ENCODE measurements at places on chromosomes 2 and 18.

DNA sequence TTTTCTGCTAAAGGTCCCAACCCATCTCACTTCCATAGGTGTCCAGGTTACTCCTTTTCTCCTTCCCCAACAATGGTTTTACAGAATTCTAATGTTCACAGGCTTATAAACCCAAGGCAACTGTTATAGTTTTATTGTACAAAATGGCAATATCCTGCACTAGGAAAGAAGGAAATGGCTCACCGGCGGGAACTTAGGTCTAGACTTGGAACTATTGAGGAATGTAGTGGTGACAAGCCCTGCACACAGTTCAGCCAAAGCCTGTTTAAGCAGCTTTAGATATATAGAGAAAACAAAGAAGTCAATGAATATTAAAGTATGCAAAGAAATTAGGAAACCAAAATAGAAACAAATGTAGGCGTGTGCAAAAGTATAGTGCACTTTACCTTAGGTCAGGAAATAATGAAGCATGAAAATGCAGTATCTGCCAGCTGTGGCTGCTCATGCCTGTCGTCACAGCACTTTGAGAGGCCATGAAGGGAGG is 22.7 kb upstream of the KCNG3 start:
- no peak for DNase-seq

- no peak for DNase-seq
Measured at GRCh38 chr2:48715042-48715899, 40.3 kb downstream of the LHCGR start.

DNA sequence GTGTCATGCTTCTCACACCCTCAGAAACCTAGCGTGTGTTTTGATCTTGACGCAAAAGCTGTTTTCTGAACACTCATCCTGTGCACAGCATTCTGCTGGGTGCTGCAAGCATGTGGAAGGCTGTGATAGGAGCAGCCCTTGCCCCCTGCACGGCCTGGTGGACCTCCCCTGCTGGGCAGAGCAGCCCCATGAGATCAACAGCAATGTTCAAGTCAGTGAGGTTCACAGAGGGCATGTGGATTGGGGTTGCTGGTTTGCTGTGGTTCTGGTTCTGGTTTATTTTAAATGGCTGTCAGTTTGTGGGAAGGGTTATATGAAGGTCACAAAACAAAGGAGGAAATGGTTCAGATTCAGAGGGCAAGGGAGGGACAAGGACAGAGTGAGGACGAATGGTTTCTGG is 71.3 kb downstream of the SOWAHC start:
- no peak for DNase-seq

DNA sequence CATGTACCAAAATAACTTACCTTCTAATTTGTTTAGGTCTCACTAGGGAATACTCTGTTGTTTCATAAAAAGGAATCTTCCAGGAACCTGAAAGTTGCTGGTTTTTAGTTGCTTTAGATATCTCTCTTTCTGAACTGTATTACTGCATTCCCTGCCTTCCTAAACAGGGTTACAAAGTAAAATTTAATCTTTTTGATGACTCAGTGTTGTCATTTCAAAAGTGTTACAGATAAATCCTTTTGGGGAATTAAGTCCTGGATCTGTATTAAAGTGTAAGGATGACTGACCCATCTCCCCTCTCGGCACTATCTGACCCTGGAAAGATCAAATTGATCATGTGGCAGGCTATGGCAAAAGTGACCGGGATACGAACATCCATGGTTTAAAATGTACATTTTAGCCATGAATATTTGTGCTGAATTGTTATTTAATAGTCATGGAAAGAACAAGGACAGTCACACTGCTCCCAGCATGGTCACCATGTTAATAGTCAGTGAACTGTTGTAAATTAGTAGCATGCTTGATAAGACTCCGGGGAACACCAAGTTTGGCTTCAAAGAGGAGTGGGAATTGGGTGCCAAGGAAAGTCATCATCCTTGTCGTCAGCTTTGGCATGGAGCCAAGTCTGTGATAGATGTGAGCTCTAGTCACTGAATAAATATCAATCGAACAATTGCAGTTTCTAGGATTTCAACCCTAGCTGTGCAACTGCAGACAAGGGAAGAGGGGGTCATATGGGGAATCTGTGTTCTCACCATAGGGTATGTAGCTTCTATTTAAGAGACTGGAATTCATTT is 4.2 kb downstream of the PLEKHA3 start:
- DNase-seq: no peak

- no peak for DNase-seq
Measured at GRCh38 chr2:221518201-221518934, 53.7 kb downstream of the EPHA4 start.

- no peak for DNase-seq
Measured at GRCh38 chr18:45353530-45353929, 261.7 kb upstream of the SLC14A2 start.

- DNase-seq: no peak
Measured at GRCh38 chr2:176557821-176558220, 288.6 kb downstream of the MTX2 start.

GRCh38 chr2:129661935-129662334 is 317.5 kb upstream of the RAB6C start:
- DNase-seq: no peak

GRCh38 chr2:105494683-105495425 is 96.0 kb upstream of the FHL2 start:
- DNase-seq: no peak

DNA sequence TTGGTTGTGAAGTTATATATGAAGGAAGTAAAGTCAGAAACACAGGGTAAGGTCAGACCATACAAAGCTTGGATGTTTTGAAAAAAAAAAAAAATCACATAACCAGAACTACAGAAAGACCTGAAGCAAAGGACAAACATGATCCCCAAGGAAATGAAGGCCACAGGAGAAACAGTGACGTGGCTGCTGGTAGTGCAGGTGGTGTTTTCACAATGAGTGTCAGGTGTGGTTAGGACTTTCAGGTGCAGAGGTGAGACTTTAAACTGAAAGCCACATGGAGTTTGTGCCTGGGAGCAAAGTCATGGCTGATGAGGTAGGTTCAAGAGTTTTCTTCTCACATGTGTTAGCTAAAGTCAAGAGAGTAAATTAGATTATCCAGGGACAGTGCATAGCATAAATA is 270.7 kb downstream of the PIEZO2 start:
- no peak for DNase-seq

DNA sequence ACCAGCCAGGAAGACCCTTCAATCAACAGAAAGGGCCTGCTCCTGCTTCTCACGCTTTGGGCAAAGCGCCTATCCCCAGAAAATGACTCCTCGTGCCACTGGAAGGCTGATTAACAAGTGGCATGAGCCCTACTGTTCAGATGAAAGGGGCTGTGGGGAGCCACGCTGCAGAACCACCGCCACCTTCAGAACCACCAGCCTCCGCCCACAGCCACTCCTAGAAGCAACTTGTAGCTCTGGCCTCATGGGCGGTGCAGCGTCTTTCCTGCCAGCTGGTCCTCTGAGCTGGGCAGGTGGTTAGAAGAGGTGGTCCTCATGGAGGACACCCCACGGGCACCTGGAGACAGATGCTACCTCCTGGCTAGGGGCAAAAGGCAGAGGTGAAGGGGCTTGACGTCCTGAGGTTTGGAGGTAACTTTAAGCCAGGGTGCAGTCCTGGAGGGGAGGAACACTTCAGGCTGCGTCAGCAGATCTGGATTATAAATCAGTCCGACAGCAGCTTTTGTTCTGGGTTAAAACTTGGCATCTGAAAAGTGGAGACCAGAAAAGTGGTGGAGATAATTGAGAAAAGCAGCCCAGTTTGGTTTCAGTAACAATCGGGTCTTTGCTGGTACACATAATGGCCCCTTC is 861 bp upstream of the SEMA4C start:
- no peak for DNase-seq

DNA sequence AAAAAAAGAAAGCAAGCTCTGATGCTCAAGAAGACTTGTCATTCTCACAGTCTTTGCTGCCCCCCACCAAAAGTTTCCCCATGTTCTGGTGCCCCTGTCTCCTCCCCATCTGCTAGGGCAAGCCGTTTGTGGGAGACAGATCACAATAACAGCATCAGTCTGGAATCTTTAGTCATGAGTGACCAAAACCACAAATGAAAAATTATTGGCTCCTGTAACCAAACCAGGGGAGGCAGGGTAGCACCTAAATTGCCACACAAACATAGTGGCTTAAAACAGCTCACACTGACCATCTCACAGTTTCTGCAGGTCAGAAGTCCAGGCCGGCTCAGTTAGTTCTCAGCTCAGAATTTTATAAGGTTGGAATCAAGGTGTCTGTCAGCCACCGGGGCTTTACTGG is 9.1 kb upstream of the B3GNT7 start:
- no peak for DNase-seq

GRCh38 chr18:74508821-74509225 is 12.7 kb downstream of the CNDP2 start:
- no peak for DNase-seq

GRCh38 chr18:3383381-3383915 is 66.5 kb upstream of the TGIF1 start:
- no peak for DNase-seq

- no peak for DNase-seq
Measured at GRCh38 chr2:74052732-74053710, 68.3 kb downstream of the TET3 start.

DNA sequence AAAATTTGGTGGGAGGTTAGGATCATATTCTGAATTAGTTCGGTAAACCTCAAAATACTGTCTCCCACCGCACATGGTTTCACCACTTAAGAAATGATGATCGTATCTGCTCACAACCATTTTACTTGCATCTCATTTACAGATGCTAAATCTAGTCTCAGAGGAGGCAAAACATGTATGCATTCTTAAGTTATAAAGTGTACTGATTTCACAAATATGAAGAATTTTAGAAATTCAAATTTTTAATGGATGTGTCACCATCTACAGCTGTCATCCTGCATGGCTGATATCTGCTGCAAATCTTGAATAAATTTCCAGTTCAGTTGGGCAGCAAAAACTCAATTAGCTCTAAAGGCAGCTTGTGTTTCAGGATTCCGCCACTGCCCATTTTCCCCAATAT is 243.3 kb upstream of the KCNJ3 start:
- DNase-seq: no peak

DNA sequence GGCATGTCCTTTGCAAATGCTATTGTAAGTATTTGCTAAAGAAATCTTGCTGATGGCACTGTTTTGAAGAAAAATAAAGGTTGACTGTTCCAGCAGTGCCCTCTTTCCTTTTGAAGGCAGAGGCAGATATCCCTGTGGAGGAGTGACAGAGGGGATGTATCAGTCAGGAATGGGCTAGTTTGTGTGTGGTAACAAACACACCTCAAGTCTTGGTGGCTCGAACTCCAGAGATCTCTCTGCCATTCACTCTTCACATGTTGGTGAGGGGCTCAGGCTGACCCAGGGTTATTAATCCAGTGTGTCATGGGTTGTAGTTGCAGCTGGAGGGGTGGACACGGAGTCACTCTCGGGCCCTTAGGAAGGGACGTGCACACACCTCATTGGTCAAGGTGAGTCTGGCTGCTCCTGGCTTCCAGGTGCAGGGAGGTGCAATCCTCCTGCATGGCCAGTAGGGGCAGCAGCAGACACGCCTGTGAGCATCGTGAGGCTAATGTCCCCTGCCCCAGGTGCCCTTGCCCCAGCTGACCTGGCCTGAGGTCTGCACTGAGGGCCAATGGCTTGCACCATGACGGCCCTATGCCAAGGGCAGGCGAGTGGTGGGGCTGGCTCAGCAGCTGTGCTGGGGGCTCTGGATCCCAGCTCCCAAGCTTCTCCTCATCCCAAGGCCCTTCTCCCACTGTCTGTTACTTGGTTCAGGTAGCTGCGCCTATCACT is 146.5 kb downstream of the ASB1 start:
- no peak for DNase-seq

DNA sequence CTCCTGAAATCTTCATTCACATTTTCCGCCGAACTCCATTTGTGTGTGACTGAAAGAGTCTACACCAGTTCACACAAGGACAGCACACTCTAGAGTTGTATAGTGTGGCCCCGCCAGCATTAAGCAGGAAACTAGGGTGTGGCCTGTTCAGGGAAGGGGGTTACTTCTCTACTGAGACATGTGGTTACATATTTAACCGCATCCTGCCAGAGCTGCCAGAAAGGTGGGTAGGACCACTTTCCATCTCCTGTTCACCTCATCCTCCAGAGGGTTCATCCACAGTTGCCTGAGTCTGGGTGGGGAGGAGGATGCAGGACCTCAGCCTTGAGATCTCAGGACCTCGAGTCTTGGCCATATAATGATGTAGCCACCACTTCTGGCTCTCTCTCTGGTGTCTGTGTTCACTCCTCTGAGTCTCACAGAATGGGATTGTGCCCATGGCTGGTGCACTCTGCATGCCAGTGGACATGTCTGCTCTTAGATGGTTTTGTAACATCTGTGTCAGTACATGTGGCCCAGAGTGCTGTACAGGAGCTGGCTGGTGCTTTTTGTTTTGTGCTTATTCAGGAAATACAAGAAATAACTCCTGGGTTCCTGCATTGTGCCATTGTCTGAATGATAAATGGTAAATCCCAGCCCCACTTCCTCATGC is 7.7 kb upstream of the SP140L start:
- DNase-seq: peak; percentile 46

GRCh38 chr2:191049728-191050639 is 36.0 kb upstream of the STAT1 start:
- DNase-seq: no peak

DNA sequence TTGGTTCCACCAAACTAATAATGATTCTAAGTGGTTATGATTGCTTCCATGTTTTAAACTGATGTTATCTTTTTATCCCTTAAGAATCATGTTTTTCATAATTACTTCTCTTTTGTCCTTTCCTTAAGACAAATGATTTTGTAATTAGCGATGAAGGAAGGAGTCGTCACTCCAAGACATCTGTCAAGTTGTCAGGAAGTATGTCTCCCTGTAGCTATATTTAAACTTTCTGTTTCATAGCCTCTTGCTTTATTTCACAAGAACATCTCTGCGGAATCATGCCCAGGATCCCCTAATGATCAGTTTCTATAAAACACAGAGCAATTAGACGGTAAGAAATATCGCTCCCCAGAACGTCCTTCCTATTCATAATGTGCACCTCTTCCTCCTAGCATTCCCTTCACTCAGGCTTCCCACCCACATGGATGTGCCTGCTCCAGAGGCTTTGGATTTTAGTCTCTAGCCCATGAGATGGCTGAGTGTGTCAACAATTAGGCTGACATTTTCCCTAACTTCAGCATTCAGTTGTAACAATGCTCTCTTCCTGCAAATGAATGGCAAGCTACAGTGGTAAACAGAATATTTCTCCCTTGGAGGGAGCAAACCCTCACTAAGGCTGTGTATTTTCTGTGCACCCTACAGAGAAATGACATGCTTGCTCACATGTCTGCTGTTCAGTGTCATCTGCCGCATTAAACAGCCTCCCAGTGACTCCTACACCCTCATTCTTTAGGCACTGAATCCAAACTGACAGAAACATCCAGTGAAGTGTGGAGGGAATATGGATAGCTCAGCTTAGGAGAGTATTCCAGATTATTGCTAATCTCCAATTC is 879.6 kb upstream of the CELF4 start:
- no peak for DNase-seq

GRCh38 chr2:1869987-1870386 is 125.7 kb upstream of the PXDN start:
- DNase-seq: no peak

- DNase-seq: no peak
Measured at GRCh38 chr2:182866461-182867406, at the start of gene FRZB. TSS of gene FRZB (minus strand) at chr2:182866637. CDS start at chr2:182866552, 85 bp downstream.

DNA sequence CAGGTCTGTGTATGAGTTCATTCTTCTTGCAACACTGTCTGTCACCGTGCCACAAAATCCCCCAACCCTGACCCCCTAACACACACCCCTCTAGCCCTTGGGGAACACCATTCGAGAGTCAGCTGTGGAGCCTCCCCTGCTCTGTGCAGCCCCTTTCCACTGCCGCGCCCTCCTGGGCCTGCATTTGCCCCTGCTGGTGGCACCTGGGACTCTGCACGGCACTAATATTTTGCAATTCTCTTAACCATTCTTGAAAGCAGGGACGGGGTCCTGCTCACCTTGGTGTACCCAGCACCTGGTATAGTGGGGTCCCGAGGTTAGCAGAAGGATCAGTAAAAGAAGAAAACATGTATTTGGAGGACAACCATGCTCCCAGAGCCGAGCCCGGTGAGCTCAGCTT is 124.0 kb downstream of the HDAC4 start:
- no peak for DNase-seq

All from stimulated activated CD8-positive, alpha-beta memory T cell treated with anti-CD3 and anti-CD28 coated beads, Interleukin-4, amount 100 ng/mL, for 1 hour (primary cell).